ENCODE measurements at places on chromosomes 1 and 21. TPM values are rescaled to one million over a fixed set of nuclear protein-coding genes. Genes with fewer than 3 reads are reported as not detected.

KNCN gene
- total RNA-seq, result not detected

FAM72D gene
- 0.43 TPM for total RNA-seq

S100A12 gene
- not detected for total RNA-seq

LCE1F gene
- total RNA-seq, result not detected
